ENCODE measurements at places on chromosomes 4 and X. TPM values are rescaled to one million over a fixed set of nuclear protein-coding genes. Genes with fewer than 3 reads are reported as not detected.

PSAPL1 gene
- not detected for total RNA-seq

POU3F4 gene
- total RNA-seq: not detected

TRO gene
- 1.2 TPM for total RNA-seq

LRIT3 gene
- 0.18 TPM for total RNA-seq

LEF1 gene
- 173 TPM for total RNA-seq

CENPVL3 gene
- total RNA-seq: not detected

DUX4 gene
- 0.09 TPM for total RNA-seq

AMOT gene
- total RNA-seq: 2.3 TPM

NWD2 gene
- not detected for total RNA-seq

F9 gene
- not detected for total RNA-seq

MUC7 gene
- total RNA-seq: not detected

NEUROG2 gene
- total RNA-seq: not detected

SCRG1 gene
- not detected for total RNA-seq

CTAG1A gene
- total RNA-seq: not detected

RAB39B gene
- total RNA-seq: 8.7 TPM

RPA4 gene
- 0.43 TPM for total RNA-seq

GPR34 gene
- total RNA-seq: not detected

GLRA3 gene
- total RNA-seq: not detected

CNGA1 gene
- not detected for total RNA-seq

DCTD gene
- total RNA-seq: 79.8 TPM

GPR143 gene
- not detected for total RNA-seq

DGAT2L6 gene
- not detected for total RNA-seq

PDGFRA gene
- total RNA-seq: 0.34 TPM

CTPS2 gene
- total RNA-seq: 5.0 TPM

LARP1B gene
- 23.1 TPM for total RNA-seq

RASSF6 gene
- total RNA-seq: not detected

CT45A5 gene
- total RNA-seq: 0.23 TPM

MID2 gene
- total RNA-seq: 2.9 TPM

EXOC1L gene
- total RNA-seq: not detected

Data from T-helper 2 cell treated with Interferon-gamma antibody and Interleukin-4, amounts not matched to agents 100 ng/mL and 5 ng/mL, for 36 hours (primary cell).